ENCODE measurements at places on chromosomes 11 and 22. TPM values are rescaled to one million over a fixed set of nuclear protein-coding genes. Genes with fewer than 3 reads are reported as not detected.

BBS1 gene
- total RNA-seq, result 25.2 TPM

SAMM50 gene
- total RNA-seq, result 65.3 TPM

DNA sequence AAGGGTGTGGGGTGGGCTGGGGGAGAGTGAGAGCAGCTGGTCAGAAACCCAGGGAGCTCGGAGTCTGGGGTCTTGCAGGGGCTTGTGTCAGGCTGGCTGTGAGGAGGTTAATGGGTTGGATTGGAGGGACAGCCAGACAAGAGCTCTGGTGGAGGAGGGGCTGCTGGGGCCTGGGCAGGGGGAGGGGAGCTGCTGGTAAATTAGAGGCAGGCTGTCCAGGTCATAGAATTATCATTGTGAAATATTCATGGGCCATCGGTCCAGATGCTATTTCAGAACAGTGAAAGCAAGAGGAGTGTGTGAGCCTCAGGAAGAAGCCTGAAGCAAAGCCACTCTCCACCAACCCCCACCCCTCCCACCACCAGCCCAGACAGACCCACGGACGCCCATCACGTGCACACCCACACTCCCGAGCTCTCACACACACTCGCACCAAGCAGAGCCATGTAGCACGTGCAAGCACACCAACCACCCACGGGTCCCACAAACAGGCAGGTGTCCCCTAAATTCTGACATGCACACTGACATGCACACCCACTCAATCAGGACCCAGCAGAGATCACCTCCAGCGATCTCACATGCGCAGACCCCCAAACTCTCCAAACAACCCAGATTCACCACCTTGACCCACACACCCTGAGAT is 18.8 kb downstream of the RTN4RL2 start:
- peak; percentile 34 for DNase-seq

DNA sequence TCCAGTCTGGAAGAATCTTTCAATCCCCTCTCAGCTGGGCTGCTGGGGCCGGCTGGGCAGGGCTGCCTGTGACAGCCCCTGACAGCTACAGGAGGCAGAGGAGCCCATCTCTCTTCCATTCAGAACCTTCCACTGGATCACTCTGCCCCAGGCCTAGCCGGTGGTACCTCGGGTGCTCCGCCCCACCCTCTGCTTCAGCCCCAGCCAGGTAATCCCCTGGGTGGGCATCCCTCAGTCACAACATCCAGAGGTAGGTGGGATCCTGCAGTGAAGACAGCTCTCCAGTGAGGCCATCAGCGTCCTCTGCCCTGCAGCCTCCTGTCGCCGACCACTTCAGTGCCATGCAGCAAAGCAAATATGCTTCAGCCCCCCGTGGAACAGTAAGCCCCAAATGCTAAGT is 223.7 kb downstream of the DSCAML1 start:
- no peak for DNase-seq

DNA sequence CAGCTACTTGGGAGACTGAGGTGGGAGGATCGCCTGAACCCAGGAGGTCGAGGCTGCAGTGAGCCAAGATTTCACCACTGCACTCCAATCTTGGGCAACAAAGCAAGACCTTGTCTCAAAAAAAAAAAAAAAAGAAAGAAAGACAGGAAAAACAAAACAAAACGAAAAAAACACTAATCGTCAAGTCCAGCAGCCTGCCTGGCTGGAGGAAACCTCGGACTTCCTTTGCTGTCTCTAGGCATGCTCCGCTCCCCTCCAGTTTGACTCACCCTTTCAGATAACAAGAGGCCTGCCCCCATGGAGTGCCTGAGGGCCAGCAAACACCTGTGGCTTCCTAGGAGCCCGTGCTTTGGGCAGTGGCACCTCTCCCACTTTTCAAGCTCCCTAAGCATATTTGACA is 28.8 kb upstream of the CHKA start:
- no peak for DNase-seq

All from right cardiac atrium (tissue), 5 donors.